ENCODE measurements at places on chromosomes 4 and X. TPM values are rescaled to one million over a fixed set of nuclear protein-coding genes. Genes with fewer than 3 reads are reported as not detected.

- DNase-seq, result no peak
- H3K27me3 ChIP-seq, result no peaks in the 10 kb centered on the region
- H3K4me1 ChIP-seq, result no peaks in the 10 kb centered on the region
- H3K27ac ChIP-seq, result no peak overlapping the region
- no peaks in the 10 kb centered on the region for H3K36me3 ChIP-seq
Observed at GRCh38 chrX:12441381-12442128, 303.3 kb downstream of the FRMPD4 start.

DNA sequence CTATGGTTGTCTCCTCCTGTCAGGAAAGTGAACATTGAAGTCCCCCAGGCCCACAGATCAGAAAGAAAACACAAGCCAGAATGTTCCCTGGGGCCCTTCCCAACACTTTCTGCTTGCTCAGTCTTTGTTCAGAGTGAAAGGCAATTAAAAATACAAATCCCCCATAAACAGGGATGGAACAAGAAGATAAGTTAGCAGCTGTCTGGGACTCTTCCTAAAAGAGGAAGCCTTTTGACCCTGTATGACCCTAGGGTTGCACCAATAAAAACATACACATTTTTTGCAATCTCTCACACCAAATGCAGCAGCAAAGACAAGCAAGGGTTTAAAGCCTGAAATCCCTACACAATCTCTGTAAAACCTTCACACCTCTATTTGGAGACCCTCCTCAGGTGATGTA lies 22.6 kb downstream of the IRF2 start:
- peaks cover 10% of the 10 kb centered on the region for H3K4me1 ChIP-seq
- H3K4me3 ChIP-seq, result no peak overlapping the region
- no peak overlapping the region for H3K27ac ChIP-seq

GRCh38 chrX:72392816-72393800 lies 87.4 kb upstream of the CITED1 start:
- peaks cover 11% of the 10 kb centered on the region for H3K4me1 ChIP-seq
- H3K27ac ChIP-seq, result peak overlapping the region; percentile 74

DNA sequence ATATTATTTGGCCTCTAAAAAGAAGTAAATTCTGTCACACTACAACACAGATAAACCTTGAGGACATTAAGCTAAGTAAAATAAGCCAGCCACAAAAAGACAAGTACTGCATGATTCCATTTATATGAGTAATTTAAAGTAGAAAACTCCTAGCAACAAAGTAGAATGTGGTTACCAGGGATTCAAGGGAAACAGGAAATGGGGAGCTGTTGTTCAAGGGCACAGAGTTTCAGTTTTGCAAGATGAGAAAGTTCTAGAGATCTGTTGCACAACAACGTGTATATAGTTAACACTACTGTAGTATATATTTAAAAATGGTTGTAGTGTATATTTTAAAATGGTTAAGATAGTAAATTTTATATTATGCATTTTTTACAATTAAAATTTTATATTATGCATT lies 25.4 kb downstream of the SEC31A start:
- no peak overlapping the region for H3K27ac ChIP-seq
- H3K36me3 ChIP-seq, result peaks cover 39% of the 10 kb centered on the region
- H3K27me3 ChIP-seq, result no peaks in the 10 kb centered on the region
- DNase-seq, result no peak

DNA sequence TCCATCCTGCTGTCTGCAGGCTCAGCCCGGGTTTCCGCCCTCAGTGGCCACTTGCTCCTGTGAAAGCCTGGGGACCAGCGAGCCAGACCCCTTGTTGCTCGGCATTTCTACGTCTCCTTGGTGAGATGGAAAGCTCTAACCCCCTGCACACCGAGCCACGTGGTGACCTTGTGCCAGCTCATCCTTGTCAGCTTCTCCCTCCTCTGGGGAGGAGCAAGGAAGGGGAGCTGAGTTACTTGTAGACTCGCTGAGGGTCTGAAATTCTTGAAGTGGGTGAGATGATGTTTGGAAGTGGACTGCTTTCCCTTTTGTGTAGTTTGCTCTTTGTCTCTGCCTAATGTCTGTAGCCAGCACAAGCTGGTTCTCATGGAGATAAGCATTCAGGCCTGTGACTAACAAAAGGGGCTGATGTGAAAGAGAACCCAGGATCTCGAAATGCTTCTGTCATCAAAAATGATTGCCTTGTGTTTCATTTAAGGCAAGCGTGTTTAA lies 29.3 kb downstream of the RGS12 start:
- H3K36me3 ChIP-seq, result peaks cover 29% of the 10 kb centered on the region
- H3K4me1 ChIP-seq, result peaks cover 29% of the 10 kb centered on the region
- no peak for DNase-seq
- H3K4me3 ChIP-seq, result no peak overlapping the region
- H3K27me3 ChIP-seq, result no peaks in the 10 kb centered on the region

DNA sequence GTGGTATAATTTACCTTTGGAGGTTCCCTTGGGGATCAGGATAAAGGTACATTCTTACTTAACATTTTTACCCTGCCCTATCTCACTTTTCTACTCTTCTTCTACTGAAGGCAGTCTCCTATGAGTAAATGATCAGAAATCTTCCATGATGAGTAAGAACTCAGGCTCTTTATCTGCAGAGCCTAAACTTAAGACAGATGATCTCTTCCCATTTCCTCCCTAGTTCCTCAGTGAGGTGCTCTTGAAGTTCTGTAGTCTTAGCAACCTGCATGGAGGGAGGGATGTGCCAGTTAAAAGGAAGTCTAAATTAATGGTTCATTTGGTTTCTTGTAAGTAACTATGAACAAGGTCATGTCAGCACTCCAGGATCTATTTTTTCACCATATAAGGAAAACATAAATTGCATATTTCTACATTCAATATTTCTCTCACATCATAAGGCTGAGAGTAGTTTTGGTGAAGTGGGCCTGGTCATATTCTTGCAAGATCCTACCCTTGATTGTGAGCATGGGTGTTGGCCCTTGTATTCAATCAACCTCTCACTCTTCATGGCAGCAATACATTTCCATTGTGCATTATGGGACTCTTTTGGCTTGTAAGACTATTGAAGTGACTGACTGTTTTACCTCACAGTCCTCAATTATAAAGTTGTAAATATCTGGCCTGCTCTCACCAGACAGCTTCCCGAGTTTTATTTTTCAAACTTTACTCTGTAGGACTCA lies 295.5 kb downstream of the SLC7A11 start:
- H3K4me1 ChIP-seq, result no peaks in the 10 kb centered on the region
- H3K4me3 ChIP-seq, result no peak overlapping the region
- no peak for DNase-seq
- no peaks in the 10 kb centered on the region for H3K27me3 ChIP-seq
- no peak overlapping the region for H3K27ac ChIP-seq
- H3K36me3 ChIP-seq, result no peaks in the 10 kb centered on the region

GRCh38 chr4:155629183-155629825 lies 37.3 kb upstream of the GUCY1A1 start:
- H3K36me3 ChIP-seq, result no peaks in the 10 kb centered on the region
- H3K27ac ChIP-seq, result no peak overlapping the region

DNA sequence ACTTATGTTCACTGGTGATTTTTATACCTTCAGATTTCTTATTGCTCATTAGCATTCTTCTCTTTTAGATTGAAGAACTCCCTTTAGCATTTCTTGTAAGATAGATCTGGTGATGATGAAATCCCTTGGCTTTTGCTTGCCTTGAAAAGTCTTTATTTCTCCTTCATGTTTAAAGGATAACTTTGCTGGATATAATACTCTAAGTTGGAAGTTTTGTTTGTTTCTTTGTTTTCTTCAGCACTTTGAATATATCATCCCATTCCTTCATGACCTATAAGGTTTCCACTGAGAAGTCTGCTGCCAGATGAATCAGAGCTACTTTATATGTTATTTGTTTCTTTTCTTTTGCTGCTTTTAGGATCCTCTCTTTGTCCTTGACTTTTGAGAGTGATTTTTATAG lies 18.5 kb downstream of the CC2D2A start:
- H3K36me3 ChIP-seq, result peaks cover 75% of the 10 kb centered on the region
- no peaks in the 10 kb centered on the region for H3K4me1 ChIP-seq
- H3K27ac ChIP-seq, result no peak overlapping the region
- no peak for DNase-seq
- H3K4me3 ChIP-seq, result no peak overlapping the region

- DNase-seq, result no peak
- no peaks in the 10 kb centered on the region for H3K4me1 ChIP-seq
- H3K27ac ChIP-seq, result no peak overlapping the region
- H3K27me3 ChIP-seq, result no peaks in the 10 kb centered on the region
- no peak overlapping the region for H3K4me3 ChIP-seq
- H3K36me3 ChIP-seq, result no peaks in the 10 kb centered on the region
Observed at GRCh38 chrX:30570505-30570904, 7.1 kb downstream of the TASL start.

DNA sequence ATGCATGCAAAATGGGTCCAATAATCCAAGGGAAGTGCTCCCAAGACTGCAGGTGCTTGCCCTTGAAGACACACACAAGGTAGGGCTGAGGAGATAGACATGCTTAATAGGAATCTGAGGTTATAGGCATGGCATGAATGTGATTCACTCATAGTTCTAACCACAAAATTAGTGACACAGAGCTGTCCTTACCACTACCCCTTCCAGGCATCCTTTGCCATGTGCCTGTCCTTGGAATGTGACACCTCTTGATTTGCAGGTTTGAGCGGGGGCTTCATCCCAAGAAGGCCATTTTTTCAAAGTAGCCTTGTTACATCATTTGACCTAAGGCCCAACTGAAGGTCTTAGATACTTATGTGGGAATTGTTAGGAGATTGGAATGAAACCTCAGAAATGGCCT lies 112.5 kb downstream of the CCNG2 start:
- peaks cover under 1% of the 10 kb centered on the region for H3K27me3 ChIP-seq
- no peak overlapping the region for H3K4me3 ChIP-seq
- H3K4me1 ChIP-seq, result no peaks in the 10 kb centered on the region
- H3K27ac ChIP-seq, result no peak overlapping the region
- H3K36me3 ChIP-seq, result no peaks in the 10 kb centered on the region

GRCh38 chr4:78242071-78242470 lies 184.9 kb downstream of the FRAS1 start:
- H3K36me3 ChIP-seq, result peaks cover 3% of the 10 kb centered on the region
- no peak overlapping the region for H3K27ac ChIP-seq
- peaks cover 20% of the 10 kb centered on the region for H3K4me1 ChIP-seq
- no peaks in the 10 kb centered on the region for H3K27me3 ChIP-seq

GRCh38 chr4:77433418-77433733 lies 172.2 kb upstream of the CXCL13 start:
- H3K27me3 ChIP-seq, result no peaks in the 10 kb centered on the region
- H3K36me3 ChIP-seq, result no peaks in the 10 kb centered on the region
- H3K27ac ChIP-seq, result no peak overlapping the region
- no peak for DNase-seq
- peaks cover 5% of the 10 kb centered on the region for H3K4me1 ChIP-seq

DNA sequence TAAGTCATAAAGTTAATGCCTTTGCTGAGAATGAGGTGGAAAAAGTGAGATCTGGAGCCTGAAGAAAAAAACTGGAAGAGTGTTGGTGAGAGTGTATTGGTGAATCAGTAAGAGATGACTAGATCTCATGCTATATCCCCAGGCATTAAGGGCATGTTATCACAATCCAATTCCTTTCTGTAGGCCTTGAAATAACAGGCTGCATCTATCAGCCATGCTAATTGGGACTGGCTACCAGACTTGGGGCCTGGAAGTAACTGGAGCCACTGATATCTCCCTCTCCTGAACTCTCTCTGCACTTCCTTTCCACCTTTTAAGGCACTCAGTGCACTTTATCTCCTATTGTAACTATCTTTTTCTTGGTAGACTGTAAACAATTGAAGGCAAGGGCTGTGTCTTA lies 88.8 kb upstream of the HPRT1 start:
- no peaks in the 10 kb centered on the region for H3K36me3 ChIP-seq
- DNase-seq, result no peak
- peaks cover 8% of the 10 kb centered on the region for H3K4me1 ChIP-seq

DNA sequence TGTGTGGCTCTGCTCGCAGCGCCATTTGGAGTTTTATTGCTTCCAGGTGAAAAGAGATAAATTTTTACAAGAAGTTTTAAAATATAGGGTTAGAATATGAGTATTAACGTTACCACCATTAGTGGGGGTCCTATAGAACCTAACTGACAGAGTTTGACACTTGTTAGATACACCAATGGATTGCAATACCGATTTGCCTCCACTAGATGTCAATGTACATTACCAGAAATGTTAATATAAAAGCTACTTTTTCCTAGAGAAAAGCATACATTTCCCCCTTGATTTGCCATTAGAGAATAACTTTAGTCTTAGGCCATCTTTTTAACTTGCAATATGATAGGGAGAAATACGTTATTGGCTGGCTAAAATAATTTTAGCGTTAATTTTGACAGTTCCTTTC lies 108.4 kb downstream of the LINC00632 start:
- no peaks in the 10 kb centered on the region for H3K4me1 ChIP-seq
- H3K4me3 ChIP-seq, result no peak overlapping the region
- no peak overlapping the region for H3K27ac ChIP-seq

Gene MYOZ2
- 0.16 TPM for total RNA-seq

Gene TLR2
- 4.8 TPM for total RNA-seq

Gene GRIA3
- total RNA-seq, result 2.8 TPM

Gene RAB40AL
- total RNA-seq, result 1.1 TPM

Gene TBX22
- 0.27 TPM for total RNA-seq

Gene GPC3
- 197 TPM for total RNA-seq

All from progenitor cell of endocrine pancreas (in vitro differentiated cells).